HCT116 (cell line): ENCODE measurements at places on chromosomes 4 and X. TPM values are rescaled to one million over a fixed set of nuclear protein-coding genes. Genes with fewer than 3 reads are reported as not detected.
A peak's percentile ranks its signal among the peaks of the same experiment; 100 is the strongest.

DNA sequence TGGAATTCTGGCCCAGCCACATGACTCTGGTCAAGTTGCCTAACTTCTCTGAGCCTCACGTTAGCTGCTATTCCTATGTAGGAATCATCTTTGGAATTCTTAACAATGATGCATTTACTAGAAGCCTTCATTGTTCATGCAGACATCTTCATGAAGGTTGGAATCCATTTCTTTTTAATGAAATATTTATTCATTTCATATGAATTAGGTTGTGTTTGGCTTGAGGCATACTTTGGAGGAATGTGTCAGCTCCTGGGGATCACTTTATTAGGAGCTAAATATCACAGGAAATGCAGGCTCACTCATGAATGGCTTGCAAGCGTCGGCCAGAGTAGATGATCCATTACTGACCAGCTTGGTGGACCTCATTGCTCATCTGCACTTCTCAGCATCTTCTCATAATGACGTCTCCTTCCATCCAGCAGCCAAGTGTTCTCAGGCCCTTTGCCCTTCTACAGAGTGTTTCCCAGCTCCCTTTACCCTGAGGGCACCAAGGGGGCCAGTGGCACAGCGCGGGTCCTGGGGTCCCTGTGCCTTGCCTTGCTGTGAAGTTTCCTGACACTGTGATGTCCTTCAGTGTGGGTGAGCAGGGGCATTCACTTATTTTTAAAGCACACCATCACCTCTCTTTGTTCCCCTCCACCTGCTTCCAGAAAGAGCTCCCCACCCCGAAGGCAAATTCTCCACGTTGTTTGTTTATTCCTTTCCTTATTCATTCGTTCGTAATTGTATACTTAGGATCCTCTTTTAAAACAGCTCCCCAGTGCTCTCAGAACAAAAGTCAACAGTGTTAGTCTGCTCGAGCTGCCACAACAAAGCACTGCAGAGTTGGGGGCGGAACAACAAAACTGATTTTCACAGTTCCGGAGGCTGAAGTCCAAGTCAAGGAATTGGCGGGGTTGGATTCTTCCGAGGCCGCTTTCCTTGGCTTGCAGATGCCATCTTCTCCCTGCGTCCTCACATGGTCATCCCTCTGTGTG, 106.8 kb downstream of the STK32B start:
- no peak for DNase-seq

GRCh38 chr4:24913119-24913485, 260 bp upstream of the CCDC149 start:
- DNase-seq, result no peak

DNA sequence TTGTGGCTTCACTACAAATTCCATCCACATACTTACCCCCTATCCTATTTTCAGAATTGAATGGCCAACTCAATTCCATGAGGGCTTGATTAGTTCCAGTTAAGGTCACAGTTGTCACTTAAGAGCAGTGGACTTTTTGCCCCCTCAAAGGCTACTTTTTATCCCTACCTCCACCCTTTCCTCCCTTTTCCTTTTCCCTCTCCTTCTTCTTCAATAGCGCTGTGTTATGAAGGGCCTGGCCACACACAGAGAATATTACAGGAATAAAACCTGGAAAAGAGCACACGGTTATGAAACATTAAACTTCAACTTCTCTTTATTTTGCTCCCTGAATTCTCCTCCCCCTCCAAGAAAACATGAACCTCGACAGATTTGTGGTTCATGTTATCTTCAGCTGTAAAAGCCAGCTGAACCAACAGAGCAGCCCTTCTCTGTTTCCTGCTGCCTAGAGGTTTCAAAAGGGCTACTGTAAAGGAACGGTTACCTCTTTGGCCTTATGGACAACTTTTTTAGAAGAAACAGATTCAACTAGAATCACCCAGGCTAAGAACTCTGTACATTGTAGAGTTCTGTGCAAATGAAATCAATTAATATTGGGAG, 87.0 kb upstream of the RPL34 start:
- DNase-seq, result no peak

- DNase-seq, result no peak
Observed at GRCh38 chrX:120755066-120755846, 120.4 kb downstream of the CT47B1 start.

DNA sequence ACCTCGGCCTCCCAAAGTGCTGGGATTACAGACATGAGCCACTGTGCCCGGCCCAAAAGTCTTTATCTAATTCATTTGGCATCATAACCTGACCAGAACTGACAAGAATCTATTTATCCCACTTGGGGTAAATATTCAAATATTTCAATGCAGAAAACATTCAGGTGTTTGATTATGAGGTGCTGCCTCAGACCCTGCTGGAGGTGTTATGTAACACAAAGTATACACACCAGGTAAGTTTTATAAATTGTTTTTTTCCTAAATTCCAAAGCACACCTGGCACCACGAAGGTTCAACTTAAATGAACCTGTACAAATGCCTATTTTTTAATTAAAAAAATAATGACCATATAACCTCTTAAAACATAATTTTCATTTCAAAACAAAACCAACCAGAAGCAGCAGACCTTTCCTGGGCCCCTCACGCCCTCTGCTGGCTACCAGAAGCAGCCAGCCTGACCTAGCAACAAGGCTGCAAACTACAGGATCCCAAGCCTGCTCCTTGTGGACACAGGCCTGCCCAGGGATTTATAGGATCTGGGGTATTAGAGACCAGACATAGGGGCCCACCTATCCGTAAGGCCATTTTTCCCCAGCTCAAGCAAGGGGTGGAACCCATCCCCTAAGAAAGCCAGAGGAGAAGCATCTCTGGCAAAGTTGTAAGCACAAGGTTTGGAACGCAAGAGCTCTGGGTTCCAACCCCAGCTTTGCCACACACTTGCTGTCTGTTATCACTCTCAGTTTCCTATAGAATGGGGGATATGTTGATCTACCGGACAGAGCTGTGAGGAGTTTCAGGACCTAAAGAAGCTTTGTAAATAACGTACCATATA, 11.7 kb downstream of the OTUD5 start:
- DNase-seq, result peak; percentile 6

GRCh38 chr4:988726-989721, 2.2 kb downstream of the IDUA start:
- DNase-seq, result no peak

DNA sequence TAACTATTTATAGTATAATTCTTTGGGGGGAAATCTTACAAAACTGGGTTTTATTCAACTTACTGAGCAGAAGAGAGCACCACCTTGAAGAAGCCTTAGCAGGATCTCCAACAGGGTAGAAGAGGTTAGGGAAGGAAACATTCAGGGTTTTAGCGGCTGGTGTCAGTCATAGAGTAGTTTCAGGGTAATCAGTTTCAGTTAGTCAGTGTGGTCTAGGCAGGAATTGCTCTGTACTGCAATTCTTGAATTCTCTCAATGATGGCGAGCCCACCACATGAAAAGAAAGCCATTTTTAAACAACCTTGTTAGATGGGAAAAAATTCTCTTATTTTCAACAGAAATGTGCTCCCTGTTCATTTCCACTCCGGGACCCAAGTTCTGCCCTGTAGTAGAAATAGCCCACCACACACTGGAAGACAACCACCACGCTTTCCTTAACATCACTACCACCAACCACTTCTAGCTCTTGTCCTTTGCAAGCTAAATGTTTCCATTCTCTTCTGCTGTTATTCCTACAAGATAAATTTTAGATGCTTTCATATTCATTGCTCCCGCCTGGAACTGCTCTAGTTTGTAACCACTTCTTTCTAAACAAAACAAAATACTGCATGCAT, 25.9 kb downstream of the COL25A1 start:
- DNase-seq, result no peak

DNA sequence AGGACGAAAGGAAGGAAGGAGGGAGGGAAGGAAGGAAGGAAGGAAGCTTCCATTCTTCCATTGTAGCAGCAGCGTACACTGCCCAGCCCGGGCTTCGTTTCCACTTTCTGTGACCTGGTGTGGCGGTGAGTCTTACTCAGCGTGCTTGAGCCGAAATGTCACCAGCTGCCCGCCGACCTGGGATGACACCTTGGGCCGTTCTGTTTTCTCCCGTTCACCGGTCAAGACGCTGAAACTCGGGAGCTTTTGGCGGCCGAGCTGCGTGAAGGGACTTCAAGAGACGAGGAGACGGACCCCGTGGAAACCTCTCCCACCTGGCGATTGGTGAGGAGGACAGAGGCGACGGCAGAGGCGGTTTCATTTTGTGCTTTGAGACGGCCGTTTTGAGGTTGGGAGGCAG, 47.1 kb upstream of the PPP2R3B start:
- DNase-seq, result no peak

- no peak for DNase-seq
Observed at GRCh38 chrX:49171752-49172279, at the start of gene PLP2. PLP2 (plus strand) TSS chrX:49171898; CDS start chrX:49172001, 103 bp downstream.

DNA sequence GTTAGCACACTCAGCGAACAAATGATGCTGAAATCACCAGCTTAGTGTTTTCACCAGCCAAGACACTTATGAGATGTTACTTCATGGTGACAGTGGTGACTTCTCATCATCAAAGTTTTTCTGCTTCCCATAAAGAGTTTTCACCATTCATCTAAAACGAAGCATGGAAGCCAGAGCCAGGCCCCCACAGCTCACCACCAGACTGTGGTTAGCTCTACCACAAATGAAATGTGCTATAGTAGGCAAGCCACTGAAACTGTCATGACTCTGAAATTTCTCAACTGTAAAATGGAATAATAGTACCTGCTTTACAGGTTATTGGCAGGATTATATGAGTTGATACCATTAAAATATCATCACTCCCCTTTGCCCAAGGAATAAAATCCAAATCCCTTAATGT, 56.4 kb upstream of the HHIP start:
- DNase-seq, result no peak

- no peak for DNase-seq
Observed at GRCh38 chr4:11532138-11532537, 103.4 kb upstream of the HS3ST1 start.

DNA sequence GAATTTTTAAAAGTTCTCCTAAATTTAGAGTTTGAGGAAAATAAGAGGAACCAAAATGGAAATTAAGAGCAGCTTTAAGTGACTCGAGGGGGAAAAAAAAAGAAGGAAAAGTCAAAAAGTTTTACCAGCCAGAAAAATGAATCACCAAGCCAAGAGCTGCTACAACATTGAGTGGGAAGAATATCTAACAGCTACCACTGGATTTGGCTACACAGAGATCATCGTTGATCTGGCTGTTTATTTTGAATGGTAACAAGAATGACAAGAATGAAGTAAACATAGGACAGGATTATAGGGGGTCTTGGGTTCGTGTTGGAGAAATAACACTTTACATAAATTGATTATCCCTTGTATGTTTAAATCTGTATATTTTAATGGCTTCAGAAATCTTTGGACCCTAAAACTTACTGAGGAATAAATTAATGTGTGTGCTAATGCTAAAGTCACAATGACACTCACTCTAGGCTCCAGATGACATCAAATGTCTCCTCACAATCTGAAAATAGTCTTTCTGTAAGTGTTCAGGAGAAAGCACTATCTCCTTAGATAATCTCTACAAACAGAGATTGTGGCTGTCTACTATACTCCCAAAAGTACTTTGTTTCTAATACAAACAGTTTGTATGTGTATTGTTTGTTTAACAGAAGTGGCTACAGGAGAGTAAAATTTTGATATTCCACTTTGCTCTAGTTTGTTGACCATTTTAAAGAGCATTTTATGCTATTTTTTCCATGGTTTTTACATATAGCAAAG, 3.1 kb upstream of the CSN3 start:
- no peak for DNase-seq

DNA sequence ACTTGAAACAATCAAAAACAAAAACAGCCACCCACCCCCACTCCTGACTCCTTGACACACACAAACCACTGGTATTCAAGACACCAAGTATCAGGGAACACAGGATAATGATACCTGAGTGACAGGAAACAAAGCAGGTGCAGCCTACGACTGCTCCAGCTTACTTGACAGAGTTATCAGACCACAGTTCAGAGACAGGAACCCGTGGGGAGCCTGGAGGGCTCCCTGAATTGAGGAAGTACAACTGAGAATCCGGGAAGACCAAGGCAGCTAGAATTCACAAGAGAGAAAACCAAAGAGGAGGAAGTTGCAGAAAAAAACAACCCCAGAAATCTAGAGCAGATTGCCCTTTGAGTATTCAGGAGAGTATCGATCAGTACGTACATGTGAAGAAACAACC, 20.5 kb downstream of the COMMD8 start:
- DNase-seq, result no peak

GRCh38 chr4:130336585-130337217, 1240.7 kb downstream of the C4orf33 start:
- DNase-seq, result peak; percentile 26

DNA sequence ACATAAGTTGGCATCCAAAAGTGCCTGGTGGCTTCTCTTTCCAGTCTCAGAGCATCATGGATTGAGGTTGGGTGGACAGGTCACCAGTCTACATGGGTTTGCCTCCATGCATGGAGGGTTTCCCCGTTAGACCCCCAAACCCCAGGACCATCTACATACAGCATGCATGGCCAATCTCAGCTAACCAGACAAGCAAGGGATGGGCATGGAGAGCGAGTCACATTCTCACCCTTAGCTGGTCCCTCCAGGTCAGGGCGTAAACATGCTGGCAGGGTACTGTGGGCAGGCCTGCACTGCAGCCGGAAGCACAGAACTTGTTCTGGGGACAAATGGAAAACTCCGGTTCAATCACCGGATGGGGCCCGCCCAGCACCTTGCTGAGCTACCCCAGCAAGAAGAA, 37.3 kb downstream of the HCCS start:
- no peak for DNase-seq

GRCh38 chrX:94914235-94914634, 1240.2 kb downstream of the FAM133A start:
- no peak for DNase-seq

DNA sequence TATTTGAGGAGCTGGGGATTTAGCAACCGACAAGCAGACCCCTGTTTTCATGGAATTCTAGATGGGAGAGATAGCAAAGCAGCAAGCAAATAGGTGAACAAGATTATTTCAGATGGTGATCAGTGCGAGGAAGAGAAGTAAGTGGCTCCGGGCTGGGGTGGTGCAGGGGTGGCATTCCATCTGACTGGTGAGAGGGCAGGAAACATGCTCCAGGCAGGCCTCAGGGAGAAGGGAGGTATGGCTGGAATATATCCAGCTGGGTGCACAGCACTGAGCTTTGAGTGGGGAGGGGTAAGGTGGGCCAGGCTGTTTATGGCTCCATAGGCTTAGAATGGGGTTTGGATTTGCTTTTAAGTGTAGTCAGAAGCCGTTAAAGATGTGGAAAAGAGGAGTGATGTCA, 21.2 kb downstream of the PTTG2 start:
- DNase-seq, result no peak

The FRG2 gene
- total RNA-seq, result not detected

The ARAP2 gene
- total RNA-seq, result 13.6 TPM

The HTN1 gene
- total RNA-seq, result not detected

The CT55 gene
- total RNA-seq, result not detected

The DUX4 gene
- total RNA-seq, result not detected

The RASSF6 gene
- total RNA-seq, result 1.1 TPM

The SMIM10 gene
- not detected for total RNA-seq

The UNC5C gene
- total RNA-seq, result not detected

The PDE6B gene
- not detected for total RNA-seq
